ENCODE measurements at places on chromosomes 2 and 18. TPM values are rescaled to one million over a fixed set of nuclear protein-coding genes. Genes with fewer than 3 reads are reported as not detected.
A peak's percentile ranks its signal among the peaks of the same experiment; 100 is the strongest.

GRCh38 chr2:217614096-217614495, 388.7 kb downstream of the TNS1 start:
- DNase-seq: no peak

DNA sequence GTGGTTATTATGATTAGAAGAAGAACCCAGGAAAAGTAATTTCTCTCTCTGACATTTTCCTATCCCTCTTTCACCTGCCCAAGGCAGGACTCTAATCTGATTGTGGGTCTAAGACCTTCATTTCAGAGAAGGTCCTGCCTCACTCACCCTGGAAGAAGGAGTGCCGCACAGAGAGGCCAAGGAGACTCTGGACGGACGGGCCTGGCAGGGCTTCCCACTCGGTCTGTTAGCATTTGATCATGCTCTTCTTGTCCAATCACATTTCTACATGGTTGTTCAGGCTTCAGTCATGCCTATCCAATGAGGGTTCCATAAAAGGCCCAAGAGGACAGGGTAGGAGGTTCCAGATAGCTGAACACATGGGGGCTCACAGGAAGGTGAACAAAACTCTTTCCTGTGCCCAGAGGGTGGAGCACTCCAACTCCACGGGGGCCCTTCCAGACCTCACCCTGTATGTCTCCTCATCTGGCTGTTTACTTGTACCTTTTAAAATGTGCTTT, 27.0 kb downstream of the ZNF892 start:
- no peak for DNase-seq

- no peak for DNase-seq
These were observed 81.7 kb upstream of the REV1 start for GRCh38 chr2:99571533-99571932.

- DNase-seq: no peak
These were observed 71.9 kb upstream of the NFU1 start for GRCh38 chr2:69509011-69509749.

- peak; percentile 88 for DNase-seq
These were observed 95.1 kb downstream of the MYO5B start for GRCh38 chr18:50099725-50100407.

DNA sequence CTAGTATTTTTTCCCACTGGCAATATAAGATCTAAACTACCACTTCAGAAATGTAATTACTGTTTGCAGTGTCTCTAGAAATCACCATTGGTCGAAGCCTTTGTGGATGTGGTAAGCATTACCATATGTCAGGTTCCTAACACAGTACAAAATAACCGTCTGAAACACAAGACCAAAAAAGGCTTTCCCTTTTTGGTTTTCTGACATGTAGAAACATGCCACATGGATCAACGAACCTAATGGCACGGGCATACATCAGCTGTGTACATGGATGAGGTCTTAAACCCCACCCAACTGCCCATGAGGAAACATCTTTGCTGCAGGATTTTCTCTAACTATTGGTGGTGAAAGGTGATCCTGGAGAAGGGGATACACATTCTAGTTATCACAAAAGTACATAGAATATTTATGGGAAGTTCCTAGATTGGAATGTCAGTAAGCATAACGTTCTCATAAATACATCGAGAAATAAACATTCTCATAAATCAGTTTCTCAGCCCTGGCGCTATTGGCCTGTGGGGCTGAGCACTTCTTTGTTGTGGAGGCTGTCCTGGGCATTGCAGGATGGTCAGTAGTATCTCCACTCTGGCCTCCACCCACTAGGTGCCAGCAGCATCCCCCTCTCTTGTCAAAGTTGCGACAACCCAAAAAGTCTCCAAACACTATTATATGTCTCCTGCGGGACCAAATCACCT, 9.0 kb downstream of the VIT start:
- no peak for DNase-seq

- DNase-seq: no peak
These were observed 1.4 kb downstream of the MBP start for GRCh38 chr18:77131100-77131651.

DNA sequence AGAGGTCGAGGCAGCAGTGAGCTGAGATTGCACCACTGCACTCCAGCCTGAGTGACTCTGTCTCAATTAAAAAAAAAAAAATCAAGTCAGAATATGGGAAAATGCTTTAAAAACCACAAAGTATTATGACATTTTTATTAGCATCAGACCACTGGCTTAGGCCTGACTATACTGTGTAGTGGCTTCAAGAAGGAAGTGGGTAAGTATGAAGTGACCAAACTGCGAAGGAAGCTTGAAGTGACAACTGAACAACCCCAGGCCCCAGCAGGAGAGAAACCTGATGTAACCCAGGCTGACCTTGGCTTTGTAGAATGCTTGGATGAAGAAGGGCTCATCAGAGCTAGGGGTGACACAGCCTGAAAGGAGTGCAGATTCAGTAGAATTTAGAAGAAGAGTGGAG, 21.4 kb upstream of the HAAO start:
- DNase-seq: no peak

- no peak for DNase-seq
These were observed 5.4 kb downstream of the MPPE1 start for GRCh38 chr18:11902522-11903292.

- no peak for DNase-seq
These were observed 250.1 kb upstream of the DPP10 start for GRCh38 chr2:114192362-114192761.

DNA sequence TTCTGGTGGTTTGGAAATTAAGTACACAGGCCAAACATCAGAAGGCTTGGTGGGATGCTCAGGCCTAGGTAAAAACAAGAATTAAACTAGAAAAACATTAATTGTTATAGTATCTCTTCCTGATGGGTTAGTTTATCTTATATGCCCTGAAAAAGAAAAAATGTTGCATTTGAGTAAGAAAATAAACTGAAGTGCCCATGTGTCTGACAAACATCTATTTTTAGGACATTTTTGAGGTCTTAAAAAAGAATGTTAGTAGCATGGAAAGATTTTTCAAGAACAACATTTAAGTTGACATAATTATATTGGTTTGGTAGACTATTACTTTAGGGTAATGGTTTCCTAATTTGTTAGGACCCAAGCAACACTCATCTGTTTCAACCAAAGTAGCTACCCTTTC, 140.1 kb upstream of the RND3 start:
- DNase-seq: no peak

GRCh38 chr2:9524291-9524690, 31.3 kb downstream of the ADAM17 start:
- no peak for DNase-seq

GRCh38 chr18:8610459-8610851, 1.2 kb downstream of the RAB12 start:
- no peak for DNase-seq

DNA sequence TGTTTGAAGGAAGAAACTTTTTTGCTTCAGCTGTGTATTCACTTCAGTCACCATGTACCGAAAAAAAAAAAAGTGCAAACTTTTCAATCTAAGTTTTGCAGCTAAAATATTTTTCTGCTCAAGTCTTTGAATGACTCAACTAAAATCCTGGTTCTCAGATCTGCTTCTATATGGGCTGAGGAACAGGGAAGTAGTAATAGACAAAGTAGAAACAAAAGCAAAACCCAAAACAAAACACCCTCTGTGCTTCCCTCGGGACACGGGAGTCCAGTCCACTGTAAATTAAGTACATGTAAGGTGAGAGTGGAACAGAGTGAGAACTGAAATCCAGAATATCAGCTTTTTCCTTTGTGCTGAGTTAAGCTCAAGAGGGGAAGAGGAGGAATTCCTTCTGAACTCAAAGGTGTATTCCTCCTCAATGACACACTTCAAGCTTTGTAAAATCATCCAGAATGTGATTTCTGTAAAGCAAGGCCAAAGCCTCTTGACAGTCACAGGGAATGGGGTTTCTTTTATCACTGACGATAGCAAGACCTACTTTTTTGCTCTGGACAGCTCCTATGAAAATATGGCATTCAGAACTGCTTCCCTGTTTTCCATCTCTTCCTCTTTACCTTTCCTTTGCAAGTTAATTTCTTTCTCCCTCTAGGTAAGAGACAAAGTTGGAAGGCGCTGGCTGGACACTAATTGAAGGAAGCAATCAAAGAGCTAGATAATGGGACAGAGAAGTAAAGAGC, 433.5 kb upstream of the MMADHC start:
- no peak for DNase-seq

DNA sequence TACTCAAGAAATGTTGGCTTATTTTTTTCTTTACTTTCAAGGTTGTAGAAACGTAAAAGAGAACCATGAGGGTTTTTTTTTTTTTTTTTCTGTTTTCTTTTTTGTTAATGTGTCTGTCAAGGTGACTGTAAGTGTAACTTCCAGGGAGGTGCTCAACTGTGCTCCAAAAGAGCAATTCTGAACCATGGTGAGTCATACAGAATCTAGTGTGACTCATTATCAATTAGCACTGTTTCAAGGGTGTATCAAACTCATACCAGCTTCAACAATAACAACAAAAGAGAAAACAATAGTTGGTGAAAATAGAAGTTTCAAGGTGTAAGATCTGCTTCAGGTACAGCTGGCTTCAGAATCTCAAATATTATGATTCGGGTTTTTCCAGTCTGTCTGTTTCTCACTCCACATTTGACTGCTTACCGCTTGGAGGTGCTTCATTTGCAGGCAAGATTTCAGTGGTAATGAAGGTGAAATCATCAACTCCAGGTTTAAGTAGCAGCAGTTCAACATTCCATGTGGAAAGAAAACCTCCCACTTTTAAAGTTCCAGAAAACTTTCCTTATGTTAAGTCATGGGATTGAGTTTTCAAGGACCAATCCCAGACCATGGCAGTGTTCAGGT, 850.6 kb downstream of the CNTNAP5 start:
- DNase-seq: no peak

GRCh38 chr2:174442546-174443510, 44.0 kb downstream of the GPR155 start:
- DNase-seq: peak; percentile 82

DNA sequence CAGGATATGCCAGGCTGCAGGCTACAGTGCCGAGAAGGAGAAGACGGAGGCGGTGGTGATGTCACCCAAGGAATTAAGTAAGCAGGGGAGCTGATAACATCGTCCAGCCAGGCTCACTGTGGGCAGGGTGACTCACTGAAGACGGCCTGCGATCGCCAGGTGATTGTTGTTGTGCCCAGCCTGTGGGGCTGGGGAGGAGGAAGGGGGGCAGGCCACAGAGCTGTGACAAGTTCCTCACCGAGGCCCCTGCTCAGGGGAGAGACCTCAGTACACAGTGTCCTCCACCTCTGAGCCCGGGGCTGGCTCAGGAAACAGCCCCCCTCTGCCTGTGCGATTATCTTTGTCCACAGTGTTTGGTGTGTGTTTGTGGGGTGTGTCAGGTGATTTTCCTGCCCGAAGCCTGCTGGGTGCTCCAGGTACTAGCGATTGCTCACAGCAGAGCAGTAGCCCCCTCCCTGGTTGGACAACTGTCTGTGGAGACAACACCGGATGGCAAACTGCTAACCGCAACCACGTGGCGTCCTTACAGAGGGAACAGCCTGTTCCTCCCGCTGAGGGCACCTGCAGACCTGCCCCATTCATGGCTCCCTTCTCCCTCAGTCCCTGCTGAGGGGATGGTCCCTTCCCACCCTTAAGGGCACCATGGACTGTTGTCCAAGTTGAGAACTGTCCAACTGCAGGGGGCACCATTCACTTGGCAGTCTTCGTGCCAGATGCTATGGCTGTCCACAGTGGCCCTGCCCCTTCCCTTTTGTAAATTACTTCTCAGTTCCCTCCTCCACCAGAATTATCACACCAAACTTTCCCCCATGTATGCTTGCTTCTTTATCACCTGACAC, 95.1 kb downstream of the ZFP36L2 start:
- peak; percentile 82 for DNase-seq

- no peak for DNase-seq
These were observed 14.3 kb downstream of the CCDC150 start for GRCh38 chr2:196653843-196654242.

DNA sequence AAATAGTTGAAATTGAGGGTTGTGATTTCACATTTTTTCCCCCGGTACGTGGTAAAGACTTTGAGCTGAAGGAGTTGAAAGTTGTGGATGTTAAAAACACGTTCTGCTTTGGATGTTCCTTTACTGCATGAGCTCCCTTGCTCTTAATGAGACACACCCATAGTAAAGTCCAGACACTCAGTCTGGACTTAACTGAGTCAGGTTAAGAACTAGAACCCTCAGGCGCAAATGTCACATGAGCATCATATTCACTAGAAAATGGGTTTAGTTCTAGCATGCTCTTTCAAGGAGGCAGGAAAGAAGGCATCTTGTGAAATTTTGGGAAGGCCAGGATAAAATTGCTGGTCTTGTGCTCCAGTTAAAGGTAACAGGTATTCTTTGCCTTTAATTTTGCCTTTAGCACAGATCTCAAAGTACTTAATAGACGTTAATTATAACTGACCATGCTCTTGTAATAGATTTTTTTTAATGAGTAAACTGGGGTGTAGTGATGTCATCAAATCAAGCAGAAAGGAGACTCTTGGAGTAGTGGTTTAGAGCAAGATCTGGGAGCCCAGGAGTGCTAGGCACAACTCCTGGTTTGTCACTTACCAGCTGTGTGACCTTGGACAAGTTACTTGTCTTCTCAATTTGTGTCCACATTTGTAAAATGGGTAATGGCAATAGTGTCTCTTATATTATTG, 20.6 kb downstream of the ITGA6 start:
- DNase-seq: no peak

GRCh38 chr18:44803019-44803650, 122.4 kb downstream of the SETBP1 start:
- DNase-seq: no peak

GRCh38 chr2:239307921-239308613, 92.8 kb downstream of the HDAC4 start:
- no peak for DNase-seq

DNA sequence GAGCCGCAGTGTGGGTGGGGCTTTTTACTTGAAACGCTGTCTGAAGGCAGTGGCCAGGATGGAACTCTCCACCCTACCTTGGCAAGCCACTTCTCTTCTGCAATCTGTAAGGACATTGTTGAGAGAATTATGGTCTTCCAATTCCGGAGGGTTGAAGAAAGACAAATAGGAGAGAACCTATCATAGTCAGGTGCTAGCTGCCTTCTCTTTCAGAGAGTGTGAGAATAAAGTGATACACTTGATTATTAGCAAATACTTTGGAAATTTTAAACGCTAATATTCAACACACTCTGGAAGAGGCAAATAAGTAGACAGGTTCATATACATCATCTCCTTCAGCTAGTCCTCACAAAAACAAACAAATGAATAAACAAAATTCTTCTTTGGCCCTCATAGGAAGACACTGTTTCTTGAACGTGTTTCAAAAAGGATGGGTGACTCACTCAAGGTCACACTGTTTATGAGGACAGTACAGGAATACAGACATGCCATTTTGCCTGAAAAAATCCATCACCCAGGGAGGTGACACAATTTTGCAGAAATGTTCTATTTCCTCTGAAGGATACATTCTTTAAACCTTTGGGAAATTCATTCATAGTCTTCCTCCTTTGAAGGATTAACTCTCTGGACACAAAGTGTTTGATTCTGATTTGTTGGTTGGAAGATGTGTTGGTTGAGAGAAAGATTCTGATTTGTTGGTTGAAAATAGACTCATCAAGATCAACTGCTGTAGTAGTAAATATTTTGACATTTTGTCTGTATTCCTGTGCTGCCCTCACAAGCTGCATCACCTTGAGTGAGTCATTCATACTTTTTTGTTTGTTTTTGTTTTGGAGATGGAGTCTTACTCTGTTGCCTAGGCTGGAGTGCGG, 2.2 kb upstream of the IL1RN start:
- no peak for DNase-seq

The MC5R gene
- not detected for total RNA-seq

The DCAF17 gene
- 18.5 TPM for total RNA-seq

The KIF5C gene
- 7.0 TPM for total RNA-seq

The ARL4C gene
- total RNA-seq: 115 TPM

The MSTN gene
- not detected for total RNA-seq

The DHRS9 gene
- not detected for total RNA-seq

The CSRNP3 gene
- total RNA-seq: 1.6 TPM

The SCG2 gene
- 0.08 TPM for total RNA-seq

The C2orf66 gene
- not detected for total RNA-seq
